ENCODE measurements at places on chromosomes 7 and 10.

- DNase-seq, result no peak
These were observed 271.4 kb downstream of the ACTR3B start for GRCh38 chr7:153030976-153031375.

DNA sequence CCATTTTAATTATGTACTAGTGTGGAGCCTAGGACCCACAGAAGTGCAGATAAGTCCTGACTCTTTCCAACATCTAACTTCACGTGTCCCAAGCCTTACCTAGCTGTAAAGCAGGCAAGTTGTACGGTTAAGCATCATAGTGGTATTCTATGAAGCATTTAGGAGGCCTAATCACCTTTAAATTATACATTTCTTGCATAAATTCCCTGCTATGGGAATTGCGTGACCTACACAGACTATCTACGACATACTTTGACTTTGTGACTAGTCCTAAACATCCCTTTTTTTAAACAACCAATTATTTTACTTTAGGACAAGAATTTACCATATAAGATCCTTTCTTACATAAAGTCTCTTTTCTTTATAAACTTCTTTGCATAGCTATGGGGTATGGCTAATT is 37.7 kb upstream of the LRGUK start:
- no peak for DNase-seq

GRCh38 chr10:113665806-113666354 is 2.0 kb upstream of the NRAP start:
- DNase-seq, result no peak

GRCh38 chr7:92699560-92699959 is 109.4 kb upstream of the FAM133B start:
- no peak for DNase-seq

DNA sequence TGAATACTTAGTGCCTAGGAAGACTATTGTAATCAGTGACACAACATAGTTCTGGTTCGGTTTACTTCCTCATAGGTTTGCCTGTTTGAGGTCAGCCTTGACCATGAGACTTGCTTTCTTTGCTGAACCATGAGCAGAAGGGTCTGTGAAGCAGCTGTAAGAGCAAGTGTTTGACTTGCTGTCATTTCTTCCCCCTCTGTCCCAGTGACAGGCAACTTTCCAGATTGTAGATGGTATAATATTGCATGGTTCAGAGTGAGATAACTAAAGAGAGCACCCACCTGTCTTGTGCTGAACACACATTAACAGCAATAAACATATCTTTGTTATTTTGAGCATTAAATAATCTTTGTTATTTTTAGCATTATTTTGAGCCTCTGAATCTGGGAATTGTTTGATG is 9.3 kb upstream of the RTKN2 start:
- DNase-seq, result no peak

- peak; percentile 8 for DNase-seq
These were observed 229.4 kb downstream of the LRMDA start for GRCh38 chr10:75660823-75661222.

DNA sequence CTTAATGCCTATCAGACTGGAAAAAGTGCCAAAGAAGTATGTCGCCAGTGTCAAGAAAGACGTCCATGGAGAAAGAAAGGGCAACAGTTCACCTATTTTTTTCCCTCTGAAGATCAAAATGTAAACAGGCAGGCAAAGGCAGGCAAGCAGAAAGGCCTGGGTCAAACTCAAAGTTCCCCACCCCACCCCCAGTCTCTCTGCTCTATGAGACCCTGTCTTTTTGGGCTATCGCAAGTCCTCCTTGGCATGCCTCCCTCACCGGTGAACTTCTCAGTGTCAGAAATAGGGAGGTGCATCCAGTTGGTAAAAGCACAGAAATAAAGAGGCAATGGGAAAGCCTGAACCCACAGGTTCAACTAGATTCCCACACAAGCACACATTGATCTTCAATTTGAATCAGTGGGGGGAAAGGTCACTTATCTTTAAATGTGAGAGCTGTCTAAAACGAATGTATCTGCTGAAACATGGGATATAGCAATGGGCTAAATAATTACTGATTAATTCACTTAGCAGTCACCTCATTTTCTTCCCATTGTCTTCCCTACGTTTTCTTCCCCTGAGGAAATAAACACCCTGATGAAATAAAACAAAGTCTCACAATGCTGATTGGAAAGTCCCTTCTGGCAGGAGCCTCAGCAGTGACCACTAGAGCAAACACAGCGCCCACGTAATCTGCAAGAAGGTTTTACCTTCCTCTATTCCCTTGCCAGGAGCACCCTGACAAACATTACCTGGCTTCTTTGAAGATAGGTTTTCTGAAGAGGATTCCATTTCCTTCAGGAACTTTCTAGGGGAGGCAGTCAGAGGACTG is 31.1 kb downstream of the JAZF1 start:
- DNase-seq, result no peak

DNA sequence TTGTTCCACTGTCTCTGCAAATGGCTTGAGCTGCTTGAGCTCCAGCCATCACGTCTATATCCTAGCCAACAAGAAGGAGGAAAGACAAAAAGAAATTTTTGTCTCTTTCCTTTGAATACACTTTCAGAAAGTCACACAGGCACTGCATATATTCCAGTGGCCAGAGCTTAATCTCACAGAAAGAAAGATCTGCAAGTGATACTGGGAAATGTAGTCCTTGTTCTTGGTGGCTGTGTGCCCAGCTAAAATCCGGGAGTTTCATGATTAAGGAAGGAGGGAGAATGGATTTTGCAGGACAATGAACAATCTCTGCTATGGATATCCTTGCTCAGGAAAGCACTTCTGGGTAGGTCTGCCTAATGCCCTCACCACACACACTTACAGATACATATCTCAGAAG is 19.5 kb upstream of the DLG5 start:
- no peak for DNase-seq

GRCh38 chr10:6108631-6109443 is 20.0 kb downstream of the RBM17 start:
- DNase-seq, result no peak

- no peak for DNase-seq
These were observed 44.3 kb downstream of the SCRN1 start for GRCh38 chr7:29945259-29945809.

GRCh38 chr7:27148031-27148755 is 619 bp upstream of the HOXA6 start:
- DNase-seq, result no peak

DNA sequence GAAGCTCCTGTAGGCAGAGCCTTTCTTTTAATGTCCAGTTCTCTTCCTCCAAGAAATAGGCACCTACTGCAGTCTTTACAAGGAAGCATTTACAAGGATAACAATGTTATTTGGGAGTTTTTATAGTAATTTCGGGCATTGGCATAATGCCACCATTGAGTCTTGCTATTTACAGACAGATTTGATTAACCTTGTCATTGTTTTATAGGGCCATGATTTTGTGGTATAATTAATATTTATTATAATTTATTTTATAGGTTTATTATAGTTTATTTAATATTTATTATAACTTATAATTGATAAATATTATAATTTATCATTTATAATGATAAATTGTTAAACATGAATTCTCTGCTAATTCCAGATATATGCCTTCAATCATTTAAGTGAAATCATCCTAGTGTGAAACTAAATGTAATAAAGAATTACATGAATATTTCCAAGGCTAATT is 573 bp upstream of the POT1 start:
- DNase-seq, result no peak

Measured in NCI-H2171 (cell line).